ENCODE measurements at places on chromosomes 16 and 17.
A peak's percentile ranks its signal among the peaks of the same experiment; 100 is the strongest.

DNA sequence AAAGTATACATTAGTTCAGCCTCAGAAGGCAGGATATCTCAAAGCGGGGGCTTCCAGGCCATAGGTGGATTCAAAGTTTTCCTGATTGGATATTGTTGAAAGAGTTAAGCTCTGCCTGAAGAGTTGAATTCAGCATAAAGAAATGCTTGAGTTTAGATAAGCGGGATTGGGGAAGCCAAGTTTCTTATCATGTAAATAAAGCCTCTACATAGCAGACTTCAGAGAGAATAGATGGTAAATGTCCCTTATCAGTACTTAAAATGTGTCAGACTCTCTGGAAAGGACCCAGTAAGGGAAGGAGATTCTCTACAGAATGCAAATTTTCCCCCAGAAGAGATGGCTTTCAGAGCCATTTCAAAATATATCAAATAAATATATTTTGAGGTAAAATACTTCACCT lies 423.5 kb downstream of the SHISA9 start:
- DNase-seq, result no peak

GRCh38 chr17:9729034-9729650 lies 62.2 kb downstream of the DHRS7C start:
- DNase-seq, result peak; percentile 42

DNA sequence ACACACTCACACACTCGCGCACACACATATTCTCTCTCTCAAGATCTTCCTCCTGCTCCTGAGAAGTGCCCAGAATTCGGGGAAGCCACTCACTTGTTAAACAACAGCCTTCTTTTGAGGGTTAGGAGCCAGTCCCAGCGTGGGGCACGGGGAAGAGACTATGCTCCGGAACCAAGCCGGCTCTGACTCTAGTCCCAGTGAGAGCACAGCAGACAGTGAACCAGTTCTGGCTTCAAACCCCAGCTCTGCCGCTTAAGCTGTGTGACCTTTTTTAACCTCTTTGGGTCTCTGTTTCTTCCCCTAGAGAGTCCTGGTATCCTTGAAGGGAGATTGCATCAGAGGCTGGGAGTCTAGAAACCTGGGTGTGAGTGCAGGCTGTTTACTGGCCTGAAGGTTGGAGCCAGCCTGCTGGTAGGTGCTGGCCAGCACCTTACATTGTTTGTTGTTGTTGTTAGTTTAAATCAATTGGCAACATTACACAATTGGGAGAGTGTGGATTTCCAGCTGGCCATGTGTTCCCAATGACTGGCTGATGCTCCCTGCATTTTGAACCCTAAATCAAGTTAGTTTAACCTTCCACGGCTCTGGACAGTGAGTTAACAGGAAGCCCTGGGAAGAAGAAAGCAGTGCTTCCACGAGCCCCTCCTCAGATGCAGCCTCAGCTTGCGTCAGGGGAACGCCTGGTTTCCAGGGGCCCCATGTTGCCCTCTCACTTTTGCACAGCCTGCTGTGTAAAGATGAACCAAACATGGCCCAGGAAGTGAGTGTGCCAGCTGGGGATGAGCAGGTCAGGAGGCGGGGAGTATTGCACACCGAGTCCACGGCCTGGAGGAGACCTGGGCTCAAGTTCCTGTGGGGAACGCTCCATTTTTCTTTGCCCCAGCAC lies 71.5 kb downstream of the GAS7 start:
- DNase-seq, result peak; percentile 67

GRCh38 chr17:76034428-76035350 lies 7.6 kb upstream of the EVPL start:
- DNase-seq, result no peak

DNA sequence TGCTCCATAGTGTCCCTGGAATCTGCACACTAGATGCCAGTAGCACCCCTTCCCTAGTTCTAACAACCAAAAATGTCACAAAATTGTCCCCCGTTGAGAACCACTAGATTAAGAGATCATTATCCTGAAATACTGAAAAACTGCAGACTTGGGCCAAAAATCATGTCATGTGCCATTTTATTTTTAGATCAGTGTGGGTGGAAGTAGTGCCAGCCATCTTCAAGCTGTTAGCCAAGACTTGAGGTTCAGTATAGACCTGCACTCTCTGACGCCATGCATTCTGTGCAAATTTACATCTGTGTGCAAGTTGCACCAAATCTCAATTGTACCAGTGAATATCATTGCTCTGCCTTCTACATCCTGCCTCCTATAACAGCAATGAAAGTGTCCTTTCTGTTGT lies 31.5 kb upstream of the NOL11 start:
- DNase-seq, result no peak

DNA sequence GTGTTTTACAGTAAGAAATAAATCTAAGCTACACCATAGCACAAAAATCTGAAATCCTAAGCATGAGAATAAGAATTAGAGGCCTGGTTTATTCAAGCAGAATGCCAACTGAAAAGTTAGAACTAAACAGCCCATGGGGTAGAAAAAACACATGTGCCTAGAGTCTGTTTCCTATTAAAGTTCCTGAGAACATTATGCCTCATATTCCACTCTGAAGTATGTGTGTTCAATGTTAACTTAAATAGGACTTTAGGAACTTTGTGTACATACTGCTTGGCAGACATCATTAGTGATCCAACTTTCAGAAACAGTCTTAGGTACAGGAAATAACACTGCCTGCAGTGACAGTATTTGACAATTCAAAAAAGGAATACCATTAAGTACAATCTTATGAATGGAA lies 18.2 kb downstream of the HEATR6 start:
- no peak for DNase-seq

- no peak for DNase-seq
Observed at GRCh38 chr17:44121997-44122815, 1.2 kb downstream of the HDAC5 start.

- peak; percentile 73 for DNase-seq
Observed at GRCh38 chr17:43673516-43674323, 12.0 kb upstream of the MEOX1 start.

GRCh38 chr16:87012954-87013938 lies 303.9 kb downstream of the C16orf95 start:
- DNase-seq, result no peak

- peak; percentile 90 for DNase-seq
Observed at GRCh38 chr17:39979016-39979670, 1.5 kb upstream of the PSMD3 start.

GRCh38 chr17:83121921-83122820 lies 42.8 kb downstream of the METRNL start:
- DNase-seq, result no peak

GRCh38 chr16:85947230-85948137 lies 48.5 kb downstream of the IRF8 start:
- no peak for DNase-seq

DNA sequence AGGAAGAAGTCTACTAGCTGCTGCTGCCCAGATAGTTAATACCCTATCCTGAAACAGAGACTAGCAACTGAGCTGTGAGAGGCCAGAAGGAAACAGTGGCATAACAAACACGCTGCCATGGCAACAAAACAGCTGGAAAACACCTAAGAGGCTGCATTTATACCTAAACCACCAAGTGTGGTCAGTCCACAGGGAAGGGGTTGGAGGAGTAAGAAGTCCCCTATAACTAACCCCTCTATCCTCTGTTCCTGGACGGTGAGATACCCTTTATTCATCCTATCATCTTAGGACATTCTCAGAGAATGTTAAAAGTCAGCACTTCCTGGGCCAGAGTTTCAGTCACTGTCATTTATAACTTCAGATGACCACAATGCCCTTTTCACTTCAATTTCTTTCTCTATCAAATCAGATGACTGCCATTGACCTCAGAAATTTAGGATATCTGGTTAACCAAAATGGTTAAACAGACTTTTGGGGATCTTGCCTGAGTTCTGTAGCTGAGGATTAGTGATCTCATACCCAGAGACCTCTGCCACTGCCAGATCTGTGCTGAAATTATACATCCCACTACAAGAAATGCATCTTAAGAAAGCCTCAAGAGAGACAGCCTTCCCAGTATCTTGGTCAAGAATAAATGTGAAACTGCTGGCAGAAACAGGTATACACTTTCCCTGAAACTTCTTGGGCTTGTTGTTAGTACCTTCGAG lies 36.2 kb downstream of the STH start:
- DNase-seq, result no peak

GRCh38 chr16:15658556-15658955 lies 8.5 kb downstream of the NDE1 start:
- no peak for DNase-seq

GRCh38 chr16:19717314-19717713 lies 713 bp downstream of the KNOP1 start:
- no peak for DNase-seq

DNA sequence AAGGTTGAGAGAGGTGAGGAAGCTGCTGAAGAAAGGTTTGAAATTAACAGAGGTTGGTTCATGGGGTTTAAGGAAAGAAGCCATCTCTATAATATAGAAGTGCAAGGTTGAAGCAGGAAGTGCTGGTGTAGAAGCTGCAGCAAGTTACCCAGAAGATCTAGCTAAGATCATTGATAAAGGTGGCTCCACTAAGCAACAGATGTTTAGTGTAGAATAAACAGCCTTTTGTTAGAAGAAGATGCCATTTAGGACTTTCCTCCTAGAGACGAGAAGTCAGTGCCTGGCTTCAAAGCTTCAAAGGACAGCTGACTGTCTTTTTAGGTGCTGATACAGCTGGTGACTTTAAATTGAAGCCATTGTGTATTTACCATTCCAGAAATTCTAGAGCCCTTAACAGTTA lies 29.3 kb downstream of the GOSR1 start:
- DNase-seq, result no peak

DNA sequence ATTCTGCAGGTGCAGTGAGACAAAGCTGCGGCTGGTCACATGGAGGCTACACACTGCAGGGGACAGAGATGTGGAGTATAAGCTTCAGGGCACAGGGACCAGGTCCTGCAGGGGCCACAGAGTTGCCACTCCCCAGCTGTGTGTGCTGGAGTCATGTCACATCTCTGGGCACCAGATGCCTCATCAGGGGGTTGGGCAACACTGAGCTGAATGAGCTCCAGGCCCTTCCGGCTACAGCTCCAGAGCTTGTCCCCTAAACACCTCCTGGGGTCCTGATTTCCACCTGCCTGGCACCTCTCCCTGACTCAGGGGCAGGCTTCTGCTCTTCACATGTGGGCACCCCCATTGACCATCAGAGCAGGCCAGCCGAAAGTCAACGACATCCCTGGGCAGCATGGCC lies 32.5 kb downstream of the SPHK1 start:
- no peak for DNase-seq

- DNase-seq, result no peak
Observed at GRCh38 chr17:33416131-33416530, 123.0 kb upstream of the ASIC2 start.

DNA sequence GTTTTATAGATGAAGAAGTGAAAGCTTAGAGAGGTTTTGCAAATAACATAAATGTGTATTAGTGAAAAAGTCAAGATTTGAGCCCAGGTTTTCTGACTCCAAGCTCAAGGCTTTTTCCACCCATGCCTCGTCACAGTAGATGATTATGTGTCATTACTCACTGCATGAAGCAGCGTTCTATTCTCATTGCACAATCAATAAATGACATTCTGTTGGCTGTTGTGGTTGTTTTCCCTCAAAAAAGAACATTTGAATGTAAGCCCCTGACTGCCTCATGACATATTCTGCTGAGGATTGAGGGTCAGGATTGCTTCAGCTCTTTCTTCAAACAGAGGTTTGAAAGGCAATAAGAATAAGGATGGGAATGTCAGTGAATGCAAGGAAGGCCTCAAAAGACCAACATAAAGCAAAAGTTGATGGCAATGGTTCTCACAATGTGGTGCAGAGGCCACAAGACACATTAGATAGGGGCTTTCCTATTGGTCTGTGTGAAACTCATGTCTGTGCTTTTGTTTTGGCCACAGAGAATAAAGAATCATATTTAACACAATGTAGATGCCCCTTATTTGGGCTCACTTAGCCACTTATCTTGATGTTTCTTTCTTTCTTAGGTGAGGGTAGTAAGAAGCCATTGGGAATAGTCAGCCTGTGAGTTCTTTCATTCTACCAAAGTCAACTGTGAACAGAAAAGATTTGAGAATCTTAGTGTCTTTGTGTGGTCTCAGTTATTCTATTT lies 5.4 kb upstream of the MMD start:
- peak; percentile 52 for DNase-seq

Data from fibroblast of the aortic adventitia (primary cell).